ENCODE measurements at places on chromosomes 2 and 18.

DNA sequence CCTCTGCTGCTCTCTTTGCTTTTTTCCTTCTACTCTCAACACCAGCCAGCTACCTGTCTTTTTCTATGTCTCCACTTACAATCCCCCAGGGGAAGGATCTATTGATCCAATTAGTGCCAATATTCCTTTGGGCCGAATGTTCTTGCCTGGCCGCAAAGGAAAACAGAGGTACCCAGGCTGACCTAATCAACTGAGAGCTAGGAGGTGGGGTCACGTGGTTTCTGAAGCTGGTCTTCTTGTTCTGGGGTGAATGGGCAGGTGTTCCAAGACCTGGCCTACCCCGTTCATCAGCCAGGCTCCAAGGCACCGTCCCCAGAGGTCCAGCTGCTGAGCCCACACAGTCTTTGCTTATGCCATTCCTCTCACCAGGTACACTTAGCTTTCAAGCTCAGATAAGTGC lies 65.5 kb upstream of the EPAS1 start:
- DNase-seq: no peak

GRCh38 chr2:121969166-121969565 lies 213.7 kb downstream of the TSN start:
- no peak for DNase-seq

- no peak for DNase-seq
These were observed 17.4 kb downstream of the DYNC2LI1 start for GRCh38 chr2:43791035-43791765.

GRCh38 chr2:223779877-223780276 lies 57.5 kb downstream of the AP1S3 start:
- peak; percentile 3 for DNase-seq

GRCh38 chr2:73033142-73033765 lies 38.3 kb downstream of the SFXN5 start:
- DNase-seq: no peak

All from NCI-H446 treated with DMSO at 0.1 percent for 48 hours (cell line).